ENCODE measurements at places on chromosomes 3 and 15.

- no peak for DNase-seq
Observed at GRCh38 chr3:152771120-152771519, 63.8 kb upstream of the P2RY1 start.

- no peak for DNase-seq
Observed at GRCh38 chr3:134815519-134815918, 20.5 kb downstream of the EPHB1 start.

DNA sequence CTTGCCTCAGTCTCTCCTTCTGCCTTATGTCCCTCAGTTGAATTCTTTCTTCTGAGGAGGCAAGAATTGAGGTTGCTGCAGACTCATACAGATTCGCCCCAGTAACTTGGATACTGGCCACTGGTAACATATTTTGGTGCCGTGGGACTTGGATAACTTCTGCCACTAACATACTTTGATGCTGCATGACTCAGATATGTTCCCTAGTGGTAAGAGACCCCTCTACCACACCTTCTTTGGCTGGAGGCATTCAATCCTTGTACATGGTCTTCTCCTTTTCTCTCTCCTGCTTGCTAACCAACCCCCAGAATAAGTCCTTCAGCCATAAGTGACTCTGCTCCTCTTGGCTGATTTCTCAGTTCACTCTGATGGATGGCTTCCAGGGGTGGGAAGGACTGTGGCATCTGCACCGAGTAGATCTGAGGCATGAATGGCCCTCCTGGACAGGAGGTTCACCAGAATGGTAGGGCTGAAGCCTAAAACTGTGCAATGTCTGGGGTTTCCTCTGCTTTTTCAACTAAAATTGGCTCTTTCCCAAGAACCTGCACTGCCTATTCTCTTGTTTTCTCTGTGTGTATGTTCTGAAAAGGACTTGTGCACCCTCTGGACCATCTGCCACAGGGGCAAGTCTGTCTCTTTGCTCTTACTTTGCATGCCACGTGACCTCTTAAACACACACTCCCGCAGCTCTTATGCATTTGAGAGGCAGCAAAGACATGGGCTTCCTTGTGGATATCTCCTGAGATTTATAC lies 55.5 kb upstream of the FSTL1 start:
- DNase-seq = no peak

DNA sequence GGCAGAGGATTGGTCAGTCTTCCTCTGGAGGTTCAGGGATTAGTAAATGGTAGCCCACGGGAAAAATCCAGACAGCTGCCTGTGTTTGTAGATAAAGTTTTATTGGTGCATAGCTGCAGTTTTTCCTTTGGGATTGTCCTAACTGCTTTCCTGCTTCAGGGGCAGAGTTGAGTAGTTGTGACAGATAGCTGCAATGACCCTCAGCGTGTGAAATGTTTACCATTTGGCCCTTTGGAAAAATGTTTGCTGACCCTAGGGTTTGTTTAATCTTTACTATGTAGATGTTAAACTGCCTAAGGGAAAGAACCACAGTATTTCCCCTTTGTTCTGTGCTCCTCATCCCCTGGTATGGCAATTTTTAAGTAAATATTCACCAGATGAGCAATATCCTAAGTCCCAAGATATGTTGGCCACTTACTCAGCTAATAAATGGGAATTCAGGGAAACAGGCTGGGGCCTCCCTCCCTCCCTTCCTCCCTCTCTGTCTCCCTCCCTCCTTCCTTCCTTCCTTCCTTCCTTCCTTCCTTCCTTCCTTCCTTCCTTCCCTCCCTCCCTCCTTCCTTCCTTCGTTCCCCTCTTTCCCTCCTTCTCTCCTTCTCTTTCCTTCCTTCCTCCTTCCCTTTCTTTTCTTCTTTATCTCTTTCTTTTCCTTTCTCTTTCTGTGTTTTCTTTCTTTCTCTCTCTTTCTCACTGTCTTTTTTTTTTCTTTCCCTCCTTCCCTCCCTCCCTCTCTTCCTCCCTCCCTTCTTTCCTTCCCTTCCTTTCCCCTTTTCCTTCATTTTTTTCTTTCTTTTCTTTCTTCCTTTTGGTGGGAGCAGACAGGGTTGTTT lies 234.6 kb upstream of the BHLHE40 start:
- no peak for DNase-seq

DNA sequence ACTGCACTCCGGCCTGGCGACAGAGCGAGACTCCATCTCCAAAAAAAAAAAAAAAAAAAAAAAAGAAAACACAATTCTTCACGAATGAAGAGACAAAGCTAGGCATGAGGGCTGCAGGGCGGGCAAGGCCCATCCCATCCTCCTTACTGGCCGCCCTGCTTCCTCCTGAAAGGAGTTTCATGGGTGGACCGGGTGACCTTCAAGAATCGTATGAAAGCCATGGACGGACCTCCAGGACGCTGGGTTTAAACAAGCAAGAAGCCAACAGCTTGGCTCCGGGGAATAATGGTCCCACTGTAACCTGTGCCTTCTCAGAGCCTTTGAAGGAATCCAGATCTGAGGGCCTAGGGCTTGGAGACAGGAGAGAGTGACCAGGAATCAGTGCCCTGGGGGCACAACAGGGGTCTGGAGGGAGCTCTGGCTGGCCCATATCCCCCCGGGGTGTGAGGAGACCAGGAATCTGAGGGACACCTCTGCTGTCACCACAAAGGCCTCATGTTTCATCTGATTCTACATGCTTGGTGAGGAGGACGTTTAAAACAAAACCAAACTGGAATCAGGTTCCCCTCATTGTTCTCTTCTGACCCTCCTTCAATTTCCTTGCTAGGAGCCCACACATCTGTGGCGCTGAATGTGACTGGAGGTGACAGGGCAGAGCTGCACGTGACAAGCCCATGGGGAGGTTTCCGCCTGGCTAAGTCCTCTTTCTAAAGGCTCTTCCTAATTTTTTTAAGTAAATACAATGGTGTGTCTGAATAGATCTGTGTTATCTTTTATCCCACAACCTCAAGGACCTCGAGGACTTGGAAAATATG lies 46.1 kb downstream of the WHAMM start:
- DNase-seq = no peak

- no peak for DNase-seq
Observed at GRCh38 chr3:142298626-142299025, 73.2 kb upstream of the GK5 start.

DNA sequence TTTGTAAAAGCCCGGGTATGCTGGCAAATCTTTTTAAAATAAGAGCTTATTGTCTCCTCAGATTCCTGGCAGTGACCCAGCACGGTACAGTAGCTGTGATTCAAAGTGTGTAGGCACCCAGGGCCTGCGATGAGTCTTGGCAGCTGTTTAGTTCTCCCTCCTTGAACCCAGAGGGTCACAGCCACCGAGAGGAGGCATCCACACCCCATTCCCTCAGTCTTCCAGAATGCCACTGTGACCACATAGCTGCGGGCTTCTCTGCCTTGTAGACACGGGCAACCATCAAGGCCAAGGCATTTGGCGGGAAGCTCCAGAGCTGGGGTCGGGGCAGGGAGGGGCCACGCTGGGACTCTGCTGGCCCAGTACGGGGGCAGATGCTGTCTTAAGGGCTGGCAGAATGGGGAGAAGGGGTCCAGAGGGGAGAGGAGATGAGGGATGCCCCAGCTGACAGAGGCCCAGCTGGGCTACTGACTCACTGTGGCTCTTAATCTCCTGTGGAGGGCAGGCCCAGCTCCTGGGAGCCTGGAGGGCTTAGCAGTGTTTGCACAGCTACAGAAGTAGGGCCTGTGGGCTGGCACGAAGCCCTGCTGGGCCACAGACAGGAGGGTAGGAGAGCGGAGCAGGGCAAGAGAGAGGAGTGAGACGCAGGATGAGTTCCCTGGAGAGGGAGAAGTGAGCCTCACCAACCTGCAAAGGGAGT lies 68.8 kb upstream of the DLG1 start:
- DNase-seq = no peak

GRCh38 chr3:152094406-152094805 lies 174.3 kb upstream of the MBNL1 start:
- DNase-seq = no peak

GRCh38 chr15:41331833-41332193 lies 578 bp downstream of the OIP5 start:
- DNase-seq = no peak

DNA sequence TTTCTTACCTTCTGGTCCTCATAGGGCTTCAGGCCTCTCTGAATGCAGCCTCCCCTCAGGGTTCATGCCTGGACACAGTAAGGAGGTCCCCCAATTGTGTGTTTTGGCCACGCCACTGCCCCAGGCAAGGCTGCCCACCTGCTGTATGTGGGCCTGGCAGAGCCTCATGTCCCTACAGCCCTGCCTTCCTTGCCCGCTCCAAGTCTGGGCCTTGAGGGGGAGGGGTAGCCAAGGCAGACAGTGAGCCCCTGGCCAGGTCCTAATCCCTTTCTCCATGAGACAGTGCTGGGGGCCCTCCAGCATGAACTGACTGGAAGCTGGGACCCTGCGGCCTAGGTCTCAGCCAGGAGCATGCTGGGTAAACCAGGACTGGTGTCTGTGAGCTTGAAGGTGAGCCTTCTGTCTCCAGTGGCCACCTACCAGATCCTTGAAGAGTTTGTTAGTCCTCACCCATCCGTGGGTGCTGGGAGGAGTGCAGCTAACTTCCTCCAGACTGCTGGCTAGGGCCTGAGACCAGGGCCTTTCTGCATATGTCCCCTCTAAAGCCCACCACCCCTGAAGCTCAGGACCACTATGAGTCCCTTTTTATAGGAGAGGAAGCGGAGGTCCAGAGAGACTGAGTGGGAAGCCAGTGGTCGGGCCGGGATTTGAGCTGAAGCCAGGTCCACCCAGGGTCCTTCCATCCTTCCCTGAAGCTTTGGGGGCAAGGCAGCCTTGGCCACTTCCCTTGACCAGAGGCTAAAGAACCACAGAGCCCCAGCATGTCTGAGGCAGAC lies 8.7 kb downstream of the ZBTB47 start:
- no peak for DNase-seq

DNA sequence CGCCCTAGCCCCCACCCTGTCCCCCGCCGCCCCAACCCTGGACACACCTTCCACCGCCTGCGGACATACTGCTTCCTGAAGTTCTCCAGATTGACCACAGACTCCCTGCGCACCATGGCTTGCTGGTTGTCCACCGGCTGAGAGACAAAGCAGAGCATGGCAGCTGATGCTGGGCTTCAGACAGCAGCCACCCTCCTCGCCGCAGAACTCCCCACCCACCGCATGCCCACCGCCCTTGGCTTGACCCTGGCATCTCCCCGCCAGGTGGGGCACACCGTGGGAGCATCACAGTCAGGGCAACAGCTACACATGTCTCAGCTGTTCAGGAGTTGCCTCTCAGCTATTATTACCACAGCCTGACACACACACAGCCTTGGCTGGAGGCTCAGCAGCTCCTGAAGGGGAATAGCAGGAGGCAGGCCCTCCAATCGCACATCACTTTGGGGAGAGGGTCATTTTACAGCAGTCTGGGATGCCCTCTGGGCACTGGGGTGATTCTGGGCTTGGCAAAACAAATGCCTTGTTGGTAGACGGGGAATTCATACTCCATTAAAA lies 78.4 kb upstream of the HERC1 start:
- DNase-seq = no peak
